Upper lobe of right lung (tissue), 1 donor: ENCODE measurements at places on chromosomes 1 and 21.

DNA sequence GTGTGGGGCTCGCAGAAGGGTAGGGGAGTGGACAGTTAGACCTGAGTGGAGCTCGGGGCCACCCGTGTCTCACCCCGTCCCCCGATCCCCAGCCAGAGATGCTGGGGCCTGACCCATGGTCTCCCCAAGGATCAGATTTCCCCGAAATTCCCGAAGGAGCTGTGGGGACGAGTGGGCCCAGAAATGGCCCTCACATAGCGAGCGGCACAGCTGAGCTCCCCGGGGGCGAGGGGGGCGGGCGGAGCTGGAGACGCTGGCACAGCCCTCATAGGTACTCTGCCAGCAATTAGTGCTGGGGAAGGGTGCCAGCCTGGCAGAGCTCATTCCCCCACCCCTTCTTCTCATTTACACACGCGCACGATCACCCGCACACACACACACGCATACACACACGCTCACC lies 9.2 kb downstream of the CASZ1 start:
- DNase-seq = no peak

GRCh38 chr1:211925016-211925415 lies 94.5 kb upstream of the LPGAT1 start:
- no peak for DNase-seq

GRCh38 chr1:156559086-156559796 lies 13.1 kb downstream of the IQGAP3 start:
- DNase-seq = no peak

DNA sequence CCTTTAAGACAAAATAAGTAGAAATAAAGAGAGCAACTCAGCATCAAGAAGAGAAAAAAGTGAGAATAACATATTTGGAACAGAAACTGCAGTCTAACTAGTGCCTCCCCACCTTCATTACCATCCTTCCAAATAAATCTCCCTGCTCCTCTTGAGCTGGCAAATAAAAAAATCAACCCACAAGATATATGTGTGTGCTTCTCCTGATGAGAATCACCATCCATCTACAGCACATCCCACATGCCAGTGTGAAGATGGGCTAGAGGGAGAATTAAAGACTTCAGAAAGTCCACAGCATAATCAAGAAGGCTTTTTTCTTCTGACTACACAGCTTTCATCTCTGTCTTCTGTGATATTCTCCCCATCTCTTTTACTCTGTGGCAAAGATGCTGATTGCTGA lies 244.1 kb downstream of the SPATA17 start:
- no peak for DNase-seq

- peak; percentile 85 for DNase-seq
Measured at GRCh38 chr1:41662061-41662764, 177.7 kb upstream of the EDN2 start.

DNA sequence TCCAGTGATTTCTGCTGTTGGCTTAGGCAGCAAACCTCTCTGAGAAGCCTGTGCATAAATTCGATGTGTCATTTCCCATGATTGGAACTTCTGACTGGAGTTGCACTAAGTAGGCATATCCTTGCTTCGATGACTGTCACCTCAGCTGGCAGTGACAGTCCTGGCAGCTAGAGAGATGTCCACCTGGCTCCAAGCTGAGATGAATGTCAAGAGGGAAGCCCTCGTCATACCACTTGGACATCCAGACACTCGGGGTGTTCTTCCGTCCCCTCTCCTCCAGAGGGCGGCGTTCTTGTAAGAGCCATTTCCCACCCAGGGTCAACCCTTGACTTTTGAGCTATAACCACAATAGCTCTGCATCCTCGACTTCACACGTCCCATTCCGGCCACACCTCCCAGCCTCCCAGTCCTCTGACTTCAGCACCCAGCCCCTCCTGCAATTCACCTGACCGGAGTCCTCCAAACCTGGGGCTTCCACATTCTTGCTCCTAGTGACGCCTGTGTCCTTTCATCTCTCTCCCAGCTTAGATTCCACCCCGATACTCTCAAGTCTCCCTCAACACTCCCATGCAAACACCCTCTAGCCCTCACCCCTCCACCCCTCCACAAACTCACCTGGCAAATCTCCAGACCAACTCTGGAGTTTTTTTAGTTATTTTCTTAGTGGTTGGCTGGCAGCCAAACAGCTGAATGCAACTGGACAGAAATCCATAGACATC lies 17.3 kb downstream of the CA6 start:
- peak; percentile 78 for DNase-seq

DNA sequence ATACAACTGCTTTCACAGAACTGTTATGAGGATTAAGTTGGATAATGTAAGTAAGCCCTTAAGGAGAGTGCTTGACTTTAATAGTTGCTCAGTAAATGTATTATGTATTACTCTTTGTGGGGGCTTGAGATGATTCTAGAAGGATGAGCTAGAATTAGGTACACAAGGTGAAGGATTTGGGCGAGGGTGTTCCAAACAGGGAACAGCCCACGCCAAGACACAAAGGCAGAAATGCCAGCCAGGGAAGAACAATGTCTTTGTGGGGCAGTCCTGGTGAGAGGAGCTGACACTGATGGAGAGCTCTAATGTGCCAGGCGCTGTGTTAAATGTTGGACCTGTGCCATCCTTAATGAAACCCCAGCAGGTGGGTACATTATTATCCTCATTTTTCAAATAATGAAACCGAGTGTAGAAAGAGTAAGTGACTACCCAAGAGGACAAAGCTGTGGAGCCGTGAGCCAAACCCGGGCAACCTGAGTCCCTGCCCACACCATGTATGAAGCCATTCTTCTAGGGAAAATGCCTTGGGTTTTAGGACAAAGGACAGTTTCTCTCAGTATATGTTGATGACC lies 362.4 kb downstream of the HHAT start:
- no peak for DNase-seq

GRCh38 chr1:220732137-220732536 lies 16.0 kb upstream of the MTARC2 start:
- DNase-seq = no peak

GRCh38 chr1:19309123-19309813 lies 2.7 kb downstream of the AKR7A2 start:
- no peak for DNase-seq

DNA sequence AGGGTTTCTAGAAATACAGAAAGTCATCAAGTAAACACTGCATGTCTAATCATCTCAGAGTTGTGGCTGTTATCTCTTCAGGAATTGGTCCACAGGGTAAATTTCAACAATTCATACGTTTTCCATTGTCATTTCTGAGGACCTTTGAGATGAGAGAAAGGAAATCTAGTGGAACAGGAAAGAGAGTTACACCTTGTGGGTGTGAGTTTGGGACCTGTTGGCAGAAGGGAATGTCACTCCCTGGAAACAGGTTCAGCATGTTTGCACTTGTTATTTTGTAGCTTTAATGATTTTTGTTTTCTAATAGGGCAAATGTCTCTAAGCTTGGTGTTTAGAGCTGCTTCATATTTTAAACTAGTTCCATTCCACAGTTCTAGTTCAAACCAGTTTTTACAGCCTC lies 5.6 kb downstream of the TMEM167B start:
- DNase-seq = no peak

- DNase-seq = no peak
Measured at GRCh38 chr1:147850737-147851136, 51.9 kb upstream of the GJA8 start.

DNA sequence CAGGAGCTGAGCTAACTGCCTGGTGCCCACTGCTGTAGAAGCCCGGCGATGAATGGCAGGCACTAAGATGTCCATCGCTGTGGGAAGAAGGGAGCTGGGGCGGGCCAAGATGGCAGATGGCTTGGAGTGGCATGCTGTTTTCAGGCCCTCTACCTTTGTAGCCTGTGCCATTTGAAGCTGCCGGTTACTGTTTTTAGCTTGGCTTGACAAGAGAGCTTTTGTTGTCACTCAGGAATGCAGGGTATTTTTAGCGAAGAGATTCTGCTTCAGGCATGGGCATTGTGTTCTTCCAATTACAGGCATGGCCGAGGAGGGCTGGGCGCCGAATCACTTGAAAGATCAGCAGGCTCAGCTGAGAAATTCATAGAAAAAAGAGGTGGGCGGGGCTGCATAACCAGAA lies 348.7 kb downstream of the RPS6KC1 start:
- DNase-seq = no peak

DNA sequence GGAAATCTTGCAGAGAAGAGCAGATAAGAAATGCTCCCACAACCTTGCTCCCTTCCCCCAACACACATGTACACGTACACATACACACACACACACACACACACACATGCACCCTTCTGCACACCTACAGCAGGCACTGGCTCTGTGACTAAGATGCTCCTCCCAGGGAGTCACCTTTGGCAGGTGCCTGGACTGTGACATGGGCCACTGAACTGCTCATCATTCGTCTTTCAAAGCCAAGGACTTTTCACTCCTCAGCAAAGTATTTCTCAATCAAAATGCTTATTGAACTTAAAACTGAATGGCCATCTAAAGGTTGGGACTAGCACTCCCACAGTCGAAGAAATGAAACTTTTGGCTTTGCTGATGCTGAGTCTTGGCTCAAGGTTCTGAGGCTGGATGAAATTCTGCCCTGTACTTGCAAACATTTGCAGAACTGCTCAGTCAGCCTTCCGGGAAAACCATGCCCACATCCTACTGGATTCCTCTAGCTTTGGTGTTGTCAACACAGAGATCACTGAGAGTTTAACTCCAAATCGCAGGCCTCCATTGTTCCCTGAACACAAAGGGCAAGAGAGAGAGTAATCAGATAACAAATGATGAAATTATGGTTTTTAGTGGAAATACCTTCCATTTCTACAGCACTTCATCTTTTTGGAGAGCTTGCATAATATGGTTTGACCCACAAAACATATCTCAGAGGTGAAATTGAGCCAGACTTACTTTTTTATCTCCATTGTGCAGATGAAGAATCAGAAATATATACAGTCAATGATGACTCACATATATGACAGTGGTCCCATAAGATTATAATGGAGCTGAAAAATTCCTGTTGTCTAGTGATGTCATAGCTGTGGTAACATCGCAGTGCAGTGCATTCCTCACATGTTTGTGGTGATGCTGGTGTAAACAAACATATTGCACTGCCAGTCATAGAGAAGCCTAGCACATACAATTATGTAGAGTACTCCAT lies 72.4 kb upstream of the BCAR3 start:
- DNase-seq = no peak

GRCh38 chr1:113975211-113975895 lies 3.9 kb upstream of the OLFML3 start:
- DNase-seq = no peak

DNA sequence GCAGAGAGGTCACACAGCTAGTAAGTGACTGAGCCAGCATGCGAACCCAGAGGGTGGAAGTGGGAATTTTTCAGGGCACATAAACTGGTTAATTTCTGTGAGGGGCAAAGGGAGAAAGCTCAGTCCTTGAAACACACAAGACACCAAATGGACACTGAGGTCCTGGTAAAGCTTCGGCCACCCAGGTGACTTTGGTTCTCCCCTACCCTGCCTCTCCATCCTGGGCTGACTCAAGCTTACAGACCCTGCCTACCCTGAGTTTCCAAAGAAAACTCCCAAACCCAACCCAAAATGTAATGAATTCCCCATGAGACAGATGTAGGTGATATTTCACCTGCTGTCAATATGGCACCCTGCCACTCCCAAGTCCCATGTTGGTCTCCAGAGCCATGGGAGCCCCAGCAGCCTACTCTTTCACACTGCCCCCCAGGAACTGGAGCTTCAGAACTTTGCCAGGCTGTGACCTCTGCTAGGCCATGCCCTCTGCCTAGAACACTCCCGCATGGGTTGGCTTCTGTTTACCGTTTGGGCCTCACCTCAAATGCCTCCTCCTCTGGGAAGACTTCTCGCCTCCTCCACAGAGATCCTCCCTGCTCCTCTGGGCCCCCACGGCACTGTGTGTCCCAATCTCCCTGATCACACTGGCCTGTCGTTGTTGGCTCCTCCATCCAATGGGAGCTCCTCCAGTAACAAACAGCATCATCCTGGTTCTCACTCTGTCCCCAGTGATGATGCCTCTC lies 3.7 kb upstream of the LRP8 start:
- peak; percentile 32 for DNase-seq
